ENCODE measurements at places on chromosomes 3 and 15. TPM values are rescaled to one million over a fixed set of nuclear protein-coding genes. Genes with fewer than 3 reads are reported as not detected.

ZNF502 gene
- polyA plus RNA-seq = 2.2 TPM

SNTN gene
- polyA plus RNA-seq = not detected

GOLGA6L10 gene
- polyA plus RNA-seq = not detected

TM6SF1 gene
- polyA plus RNA-seq = not detected

ACKR2 gene
- polyA plus RNA-seq = not detected

P2RY1 gene
- not detected for polyA plus RNA-seq

SOX14 gene
- not detected for polyA plus RNA-seq

DNA sequence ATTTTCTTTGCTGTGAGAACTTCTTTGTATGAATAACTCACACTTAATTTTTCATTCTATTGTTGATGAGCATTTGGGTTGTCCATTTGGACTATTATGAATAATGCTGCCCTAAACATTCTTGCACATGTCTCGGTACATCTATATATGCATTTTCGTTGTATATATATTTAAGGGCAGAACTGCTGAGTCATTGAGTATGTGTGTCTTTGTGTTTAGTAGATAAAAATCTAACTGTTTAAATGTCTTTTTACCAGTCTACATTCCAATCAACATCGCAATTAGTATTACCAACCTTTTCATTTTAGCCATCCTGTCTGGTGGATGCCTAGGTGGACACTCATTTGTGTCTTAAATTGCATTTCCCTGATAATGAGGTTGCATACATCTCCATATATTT, 144.4 kb downstream of the UACA start:
- H3K4me1 ChIP-seq = no peaks in the 10 kb centered on the region
- peaks cover 1% of the 10 kb centered on the region for H3K27me3 ChIP-seq
- no peaks in the 10 kb centered on the region for H3K36me3 ChIP-seq
- H3K27ac ChIP-seq = no peak overlapping the region

GRCh38 chr3:31996195-31996594, 14.6 kb downstream of the ZNF860 start:
- H3K4me1 ChIP-seq = no peaks in the 10 kb centered on the region
- no peak overlapping the region for H3K4me3 ChIP-seq
- no peak for DNase-seq
- no peaks in the 10 kb centered on the region for H3K27me3 ChIP-seq
- no peak overlapping the region for H3K27ac ChIP-seq
- no peaks in the 10 kb centered on the region for H3K36me3 ChIP-seq

- no peak for DNase-seq
- H3K27me3 ChIP-seq = no peaks in the 10 kb centered on the region
- H3K4me1 ChIP-seq = no peaks in the 10 kb centered on the region
Measured at GRCh38 chr3:186381424-186382216, 19.6 kb upstream of the DGKG start.

GRCh38 chr3:136862617-136863322, 762 bp downstream of the NCK1 start:
- H3K27me3 ChIP-seq = no peaks in the 10 kb centered on the region
- H3K4me1 ChIP-seq = peaks cover 48% of the 10 kb centered on the region
- peaks cover 5% of the 10 kb centered on the region for H3K36me3 ChIP-seq
- peak; percentile 66 for DNase-seq
- peak overlapping the region; percentile 99 for H3K4me3 ChIP-seq

GRCh38 chr3:54481606-54482365, 359.4 kb downstream of the CACNA2D3 start:
- H3K4me3 ChIP-seq = no peak overlapping the region
- H3K36me3 ChIP-seq = no peaks in the 10 kb centered on the region
- H3K27me3 ChIP-seq = no peaks in the 10 kb centered on the region
